ENCODE measurements at places on chromosomes 7 and 10.

DNA sequence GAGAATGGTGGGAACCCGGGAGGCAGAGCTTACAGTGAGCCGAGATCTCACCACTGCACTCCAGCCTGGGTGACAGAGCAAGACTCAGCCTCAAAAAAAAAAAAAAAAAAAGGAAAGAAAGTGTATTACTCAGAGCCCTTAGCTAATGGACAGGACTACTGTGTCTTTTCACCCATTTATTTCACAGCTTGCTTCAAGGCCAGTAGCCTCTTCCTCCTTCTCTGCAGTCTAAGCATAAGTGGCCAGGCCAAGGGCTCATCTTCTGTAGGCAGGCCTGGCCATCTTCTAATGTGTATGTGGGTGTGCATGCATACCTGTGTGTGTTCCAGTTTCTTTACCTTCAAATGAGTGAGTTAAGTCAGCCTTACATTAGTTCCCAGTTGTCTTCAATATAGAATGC lies 94.8 kb upstream of the GDF10 start:
- DNase-seq, result no peak

DNA sequence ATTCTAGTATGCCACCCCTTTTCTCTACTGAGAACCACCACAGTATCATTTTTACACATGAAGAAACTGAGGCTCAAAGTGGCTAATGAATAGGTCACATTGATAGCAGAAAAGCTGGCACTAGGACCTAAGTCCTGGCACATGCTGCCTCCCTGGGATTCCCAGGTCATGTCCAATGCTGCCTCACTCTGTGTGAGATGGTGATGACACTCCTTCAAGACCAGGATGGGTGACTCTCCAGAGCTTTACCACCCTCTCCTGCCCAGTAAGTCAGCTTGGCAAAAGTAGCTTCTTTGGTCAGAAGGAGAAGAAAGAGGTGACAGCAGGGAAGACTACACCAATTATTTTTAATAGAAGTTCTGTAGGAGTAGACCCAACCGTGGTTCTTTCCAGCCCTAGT lies 13.3 kb upstream of the AKR1B10 start:
- no peak for DNase-seq

- DNase-seq, result no peak
These were observed 110.9 kb upstream of the FAM180A start for GRCh38 chr7:135859538-135859937.

GRCh38 chr10:98556061-98556460 lies 109.3 kb upstream of the HPS1 start:
- DNase-seq, result no peak

DNA sequence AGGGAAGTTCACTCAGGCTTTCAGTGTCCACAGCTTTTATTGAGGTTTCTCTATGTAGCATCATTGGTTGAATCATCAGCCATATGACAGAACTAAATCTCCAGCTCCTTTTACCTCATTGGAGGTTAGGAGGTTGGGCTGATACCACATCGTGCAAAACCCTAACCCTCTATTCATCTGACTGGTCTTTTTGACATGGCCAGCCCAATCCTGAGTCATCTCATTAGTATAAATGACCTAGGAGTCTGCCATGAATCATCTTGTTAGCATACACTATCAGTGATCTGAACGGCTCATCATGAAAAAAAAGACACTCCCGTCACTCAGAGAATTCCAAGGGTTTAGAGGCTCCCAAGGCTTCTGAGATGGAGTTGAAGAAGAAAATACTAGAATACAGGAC lies 669.8 kb upstream of the POT1 start:
- no peak for DNase-seq

DNA sequence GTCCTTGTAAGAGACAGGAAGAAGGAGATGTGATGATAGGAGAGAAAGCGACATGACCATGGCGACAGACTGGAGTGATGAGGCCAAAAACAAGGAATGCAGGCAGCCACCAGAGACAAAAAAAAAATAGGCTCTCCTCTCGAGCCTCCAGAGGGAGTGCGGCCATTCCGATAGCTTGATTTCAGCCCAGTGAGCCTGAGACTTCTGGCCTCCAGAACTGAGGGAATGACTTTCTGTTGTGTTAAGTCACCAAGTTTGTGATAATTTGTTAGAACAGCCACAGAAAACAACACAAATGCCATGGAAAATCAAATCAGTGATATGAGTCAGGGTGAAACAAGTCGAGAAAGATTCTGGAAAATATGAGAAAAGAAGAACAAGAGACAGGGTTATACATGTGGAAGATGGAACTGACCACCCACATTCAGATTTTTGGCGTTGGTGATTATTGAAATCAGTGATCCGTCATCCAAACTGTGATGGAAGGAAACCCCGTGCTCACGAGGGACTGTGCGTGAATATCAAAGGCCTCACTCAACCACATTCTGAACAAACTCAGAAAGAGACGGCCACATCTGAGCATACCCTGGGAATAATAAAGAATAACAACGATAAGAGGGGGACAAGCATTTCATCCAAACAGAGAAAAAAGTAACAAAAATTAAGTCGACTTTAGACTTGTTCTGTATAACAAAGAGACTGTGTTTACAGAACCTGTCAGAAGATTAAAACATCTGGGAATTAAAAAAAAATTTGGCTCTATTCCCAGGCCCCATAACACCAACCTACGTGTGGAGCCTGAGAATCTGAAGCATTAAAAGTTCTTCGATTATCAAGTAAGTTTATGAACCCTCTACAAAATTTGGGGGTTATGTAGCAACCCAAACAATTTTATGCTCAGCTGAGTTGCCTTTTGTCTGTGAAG lies 72.1 kb downstream of the EEPD1 start:
- DNase-seq, result no peak

GRCh38 chr7:15686957-15687545 lies 568 bp upstream of the MEOX2 start:
- no peak for DNase-seq

DNA sequence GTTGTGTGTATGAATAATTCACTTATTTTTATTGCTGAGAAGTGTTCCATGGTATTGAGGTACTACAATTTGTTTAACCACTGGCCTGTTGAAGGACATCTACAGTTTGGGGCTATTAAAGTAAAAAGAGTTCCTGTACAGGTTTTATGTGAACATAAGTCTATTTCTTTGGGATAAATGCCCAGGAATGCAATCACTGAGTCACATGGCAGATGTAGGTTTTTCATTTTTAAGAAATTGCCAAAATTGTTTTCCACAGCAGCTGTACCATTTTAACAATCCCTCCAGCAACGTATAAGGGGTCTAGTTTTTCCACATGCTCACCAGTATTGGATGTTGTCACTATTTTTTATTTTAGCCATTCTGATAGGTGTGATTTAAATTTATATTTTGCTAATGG lies 243.9 kb downstream of the TNS3 start:
- no peak for DNase-seq

- DNase-seq, result no peak
These were observed 330.1 kb downstream of the EXOC4 start for GRCh38 chr7:133582766-133583523.

DNA sequence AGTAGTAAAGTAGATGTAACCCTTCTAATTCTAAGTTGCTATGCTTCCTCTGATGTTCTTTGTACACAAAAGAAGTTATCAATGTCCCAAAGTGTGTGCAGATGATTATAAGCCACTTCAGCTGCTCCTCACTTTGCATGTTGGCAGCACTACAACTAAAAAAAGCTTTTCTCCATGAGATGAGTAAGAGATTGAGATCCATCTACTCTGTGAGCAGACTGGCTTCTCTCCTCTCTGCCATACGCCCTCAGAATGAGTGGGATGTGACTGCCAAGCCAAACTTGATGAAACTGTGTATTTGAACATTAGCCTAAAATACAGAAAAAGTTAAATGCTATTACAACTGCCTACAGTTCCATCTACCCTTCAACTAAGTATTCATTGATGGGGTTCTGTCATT lies 102.9 kb upstream of the ETV1 start:
- DNase-seq, result no peak

DNA sequence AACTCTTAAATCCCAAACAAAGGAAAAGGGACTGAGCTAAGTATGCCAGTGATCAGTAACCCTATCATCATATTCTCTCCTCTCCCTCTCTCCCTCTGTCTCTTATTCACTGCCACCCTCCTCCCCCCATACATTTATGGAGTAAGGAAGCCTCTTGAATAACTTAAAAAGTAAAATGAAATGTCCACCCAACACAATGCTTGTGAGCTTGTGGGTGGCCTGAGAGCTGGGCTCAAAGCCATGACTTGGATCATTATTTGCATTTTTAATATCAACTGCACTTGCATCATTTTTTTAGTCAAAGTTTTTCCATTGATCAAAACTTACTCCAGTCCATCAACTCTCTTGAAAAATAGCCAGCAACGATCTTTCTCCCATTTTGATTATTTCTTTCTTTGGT lies 46.8 kb downstream of the FAM107B start:
- DNase-seq, result peak; percentile 48

DNA sequence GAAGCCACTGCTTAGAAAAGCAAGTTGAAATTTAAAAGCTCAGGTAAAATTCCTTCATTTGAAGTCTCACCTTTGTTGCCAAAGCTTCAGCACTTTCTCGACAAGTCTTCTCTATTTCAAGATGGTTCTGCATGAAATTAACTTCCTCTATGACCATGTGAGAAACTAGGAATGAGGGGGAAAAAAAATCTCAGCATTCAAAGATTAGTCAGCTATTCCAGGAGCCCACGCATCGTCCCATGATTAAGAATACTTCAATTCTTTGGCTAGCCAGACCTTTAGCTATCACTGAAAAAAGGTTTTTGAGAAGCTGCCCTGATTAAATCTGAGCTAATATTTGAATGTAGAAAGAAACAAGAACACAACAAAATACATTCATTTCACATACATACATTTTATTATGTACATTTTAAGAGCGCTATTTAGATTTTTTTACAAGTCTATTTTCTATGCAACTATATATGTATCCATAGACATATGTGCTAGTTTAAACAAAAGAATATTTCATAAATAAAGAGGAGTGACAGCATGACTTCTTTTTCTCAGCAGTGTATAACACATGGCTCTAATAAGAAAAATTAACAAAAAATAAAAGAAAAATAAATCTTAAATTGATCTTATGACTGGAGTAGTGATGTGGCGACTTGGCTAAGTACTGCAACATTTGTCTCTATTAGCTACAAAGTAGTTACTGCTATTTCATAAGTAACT lies 44.8 kb downstream of the SHTN1 start:
- no peak for DNase-seq

DNA sequence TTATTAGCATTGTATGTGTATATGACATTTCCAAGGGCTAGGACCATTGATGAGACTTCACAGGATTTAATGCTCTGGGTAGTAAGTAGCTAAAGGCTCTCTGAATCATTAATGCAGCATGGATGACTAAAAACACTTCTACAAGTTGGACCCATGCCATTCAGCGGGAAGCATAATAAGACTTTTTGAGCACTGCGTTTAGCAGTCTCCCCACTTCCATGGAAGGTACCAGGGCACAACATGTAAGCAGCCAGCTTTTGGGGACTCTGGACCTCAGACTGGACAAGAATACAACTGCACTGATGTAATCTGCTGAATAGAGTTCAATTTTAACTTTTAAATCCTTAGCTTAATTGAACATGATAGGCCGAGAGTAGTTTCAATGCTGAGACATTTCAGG lies 191.7 kb upstream of the IMMP2L start:
- no peak for DNase-seq

- DNase-seq, result no peak
These were observed 777 bp downstream of the RUNDC3B start for GRCh38 chr7:87628780-87629569.

DNA sequence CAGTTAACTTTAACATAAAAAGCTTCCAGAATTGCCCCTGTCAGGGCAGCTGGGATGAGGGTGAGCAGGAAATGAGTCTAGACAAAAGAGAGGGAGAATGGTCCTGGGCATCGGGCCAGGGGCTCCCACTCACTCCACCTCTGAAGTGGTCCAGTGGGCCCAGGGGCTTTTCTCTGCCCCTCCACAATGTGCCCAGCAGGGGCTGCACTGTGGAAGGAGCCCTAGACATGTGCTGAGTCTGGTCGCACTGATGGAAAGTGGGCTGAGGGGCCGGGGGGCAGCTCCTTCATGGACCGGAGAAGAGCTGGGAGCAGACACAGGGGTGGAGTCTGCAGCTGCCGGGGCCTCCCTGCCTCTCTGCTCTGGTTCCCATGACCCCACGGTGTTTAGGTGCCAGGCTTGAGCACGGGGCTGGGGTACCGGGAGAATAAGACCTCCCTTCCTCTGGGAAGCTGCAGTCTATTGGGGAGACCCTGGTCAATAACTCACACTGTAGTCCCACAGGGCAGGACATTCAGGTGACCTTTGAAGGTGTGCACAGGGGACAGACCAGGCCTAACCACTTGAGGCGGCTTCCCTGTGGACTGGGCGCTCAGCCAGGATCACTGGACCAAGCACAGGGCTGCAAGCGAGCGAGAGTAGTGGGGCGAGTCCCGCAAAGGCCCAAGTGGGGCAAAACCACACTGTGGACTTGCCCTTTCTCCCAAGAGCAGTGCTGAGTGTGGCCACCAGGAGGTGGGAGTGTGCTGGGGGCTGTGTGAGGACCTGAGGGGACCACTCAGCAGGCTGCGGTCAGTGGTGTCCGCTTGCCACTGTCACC lies 6.1 kb downstream of the ADCY1 start:
- DNase-seq, result no peak

DNA sequence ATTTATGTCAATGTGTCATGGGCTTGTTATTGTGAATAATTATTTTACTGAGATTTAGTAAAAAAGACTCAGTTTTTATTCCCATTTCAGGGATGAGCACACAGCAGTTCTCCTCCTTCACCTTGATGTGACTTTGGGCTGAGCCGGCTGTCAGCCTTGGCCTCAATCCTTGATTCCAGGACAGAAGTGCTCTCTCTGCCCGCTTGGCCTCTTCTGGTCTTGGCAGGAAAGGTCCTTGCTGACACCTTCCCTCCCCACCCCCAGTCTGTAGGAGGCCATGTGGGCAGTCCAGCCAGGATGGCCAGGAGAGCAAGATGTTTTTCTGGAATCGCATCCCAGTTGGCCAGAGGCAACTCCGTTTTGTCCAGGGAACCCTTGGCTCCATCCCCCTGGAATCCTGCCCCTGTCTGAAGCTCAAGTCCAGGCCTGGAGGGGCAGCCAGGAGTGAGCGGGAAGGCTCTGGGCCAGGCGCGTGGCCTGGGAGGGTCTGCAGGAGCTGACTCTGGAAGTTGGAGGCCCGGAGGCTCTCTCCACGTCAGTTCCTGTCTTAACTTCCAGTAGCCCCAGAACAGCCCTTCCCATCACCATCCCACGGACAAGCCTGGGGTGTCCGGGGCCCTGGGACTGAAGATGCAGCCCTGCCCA lies 100.9 kb downstream of the PDGFA start:
- DNase-seq, result peak; percentile 82

- DNase-seq, result no peak
These were observed 130.0 kb downstream of the THSD7A start for GRCh38 chr7:11701829-11702560.

- no peak for DNase-seq
These were observed 386 bp upstream of the AS3MT start for GRCh38 chr10:102868911-102869257.

GRCh38 chr10:73495226-73495883 lies 469 bp downstream of the PPP3CB start:
- peak; percentile 76 for DNase-seq

DNA sequence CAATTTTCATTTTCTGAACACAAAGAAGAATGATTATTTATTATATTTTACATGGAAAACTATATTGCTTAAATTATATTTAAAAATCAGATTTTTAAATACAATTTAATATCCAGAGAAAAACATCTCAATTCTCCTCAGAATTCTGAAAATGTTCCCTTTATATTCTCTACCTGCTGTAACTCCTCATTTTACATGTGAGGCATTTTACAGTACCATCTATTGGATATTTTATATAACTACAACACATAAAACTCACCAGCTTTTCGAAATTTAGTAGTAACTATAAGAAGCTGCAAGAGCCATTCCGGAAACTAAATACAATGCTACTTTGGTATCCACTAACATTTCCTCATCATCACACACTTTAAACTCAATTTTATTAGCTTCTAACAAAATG lies 264.6 kb downstream of the DGKB start:
- DNase-seq, result no peak

Data from hindlimb muscle (tissue), 1 donor.